ENCODE measurements at places on chromosomes 16 and 17. TPM values are rescaled to one million over a fixed set of nuclear protein-coding genes. Genes with fewer than 3 reads are reported as not detected.
A peak's percentile ranks its signal among the peaks of the same experiment; 100 is the strongest.

DNA sequence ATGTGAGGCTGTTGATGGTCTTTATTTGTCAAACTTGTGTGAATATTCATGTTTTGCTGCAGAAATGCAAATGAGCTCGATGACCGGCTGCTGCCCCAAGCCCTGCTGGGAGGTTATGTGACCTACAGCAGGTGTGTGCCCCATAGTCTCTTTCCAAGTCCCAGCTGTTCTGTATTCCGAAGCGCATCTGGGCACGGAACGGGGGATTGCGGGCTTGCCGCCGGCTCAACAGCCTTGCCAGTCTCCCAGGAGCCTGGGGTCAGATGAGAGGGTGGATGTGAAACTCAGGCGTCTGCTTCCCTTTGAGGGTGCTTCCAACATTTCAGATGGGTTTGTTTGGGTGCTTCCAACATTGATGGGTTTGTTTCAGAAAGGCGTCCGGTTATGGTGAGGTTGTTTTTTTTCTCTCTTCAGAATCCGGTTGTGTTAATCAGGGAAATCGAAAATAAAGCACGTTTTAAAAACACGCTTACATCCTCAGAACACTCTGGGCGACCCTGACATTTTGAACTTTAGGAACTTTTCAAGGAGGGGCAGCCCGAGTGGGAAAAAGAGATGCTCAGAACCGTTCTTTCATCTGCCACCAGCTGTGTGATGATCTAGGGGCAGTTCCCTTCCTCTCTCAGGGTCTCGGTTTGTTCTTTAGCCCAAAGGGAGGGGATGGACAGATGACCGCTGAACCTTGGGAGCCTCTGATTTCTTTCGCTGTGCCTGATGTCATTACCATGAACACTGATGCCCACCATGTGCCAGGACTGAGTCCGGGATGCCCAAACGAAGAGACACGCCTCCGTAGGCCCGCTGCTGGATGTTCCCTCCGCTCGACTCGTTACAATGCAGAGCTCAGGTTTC is 47.8 kb upstream of the AMZ2 start:
- H3K36me3 ChIP-seq = no peaks in the 10 kb centered on the region
- H3K4me1 ChIP-seq = peaks cover 61% of the 10 kb centered on the region
- H3K27ac ChIP-seq = no peak overlapping the region
- DNase-seq = no peak

DNA sequence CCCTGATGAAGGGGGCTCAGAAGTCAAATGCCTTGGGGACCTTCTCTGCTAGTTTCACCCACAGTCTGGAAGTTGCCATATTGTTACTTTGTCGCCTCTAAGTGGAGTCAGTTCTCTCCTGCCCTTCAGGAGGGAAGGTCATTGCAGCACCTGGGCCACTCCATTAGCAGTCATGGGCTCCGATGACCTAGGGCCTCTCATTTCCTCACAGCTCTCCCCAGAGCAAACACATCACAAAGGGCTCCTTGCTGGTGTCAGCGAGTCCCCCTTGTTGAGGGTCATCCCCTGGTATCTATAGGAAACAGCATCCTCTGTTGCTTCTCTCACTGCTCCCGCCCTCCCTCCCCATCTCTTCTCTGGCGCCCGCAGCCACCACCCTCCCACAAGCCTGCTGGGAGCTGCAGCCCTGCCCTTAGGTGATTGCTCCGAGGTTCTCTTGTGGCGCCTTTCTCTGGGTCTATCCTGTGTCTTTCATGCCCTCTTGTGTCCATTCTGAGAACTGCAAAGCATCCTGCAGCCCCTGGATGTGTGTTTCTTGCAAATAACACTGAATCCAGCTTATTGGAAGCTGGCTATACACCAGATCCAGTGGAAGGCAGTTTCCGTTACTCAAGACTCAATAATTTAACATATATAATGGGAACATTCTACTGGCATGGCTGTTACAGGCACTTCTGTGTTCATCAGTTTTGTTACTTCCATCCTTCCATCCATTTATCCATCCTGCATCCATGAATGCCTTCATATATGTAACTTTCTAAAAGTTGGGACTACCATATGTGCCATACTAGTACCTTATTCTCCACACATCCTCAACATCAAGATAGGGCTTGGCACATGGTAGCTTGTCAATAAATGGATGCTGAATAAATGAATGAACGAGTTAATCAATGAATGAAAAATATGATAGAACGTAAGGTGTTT is 21.2 kb downstream of the PDILT start:
- no peaks in the 10 kb centered on the region for H3K27me3 ChIP-seq
- DNase-seq = no peak
- H3K27ac ChIP-seq = no peak overlapping the region
- H3K4me1 ChIP-seq = peaks cover 6% of the 10 kb centered on the region
- H3K4me3 ChIP-seq = no peak overlapping the region

DNA sequence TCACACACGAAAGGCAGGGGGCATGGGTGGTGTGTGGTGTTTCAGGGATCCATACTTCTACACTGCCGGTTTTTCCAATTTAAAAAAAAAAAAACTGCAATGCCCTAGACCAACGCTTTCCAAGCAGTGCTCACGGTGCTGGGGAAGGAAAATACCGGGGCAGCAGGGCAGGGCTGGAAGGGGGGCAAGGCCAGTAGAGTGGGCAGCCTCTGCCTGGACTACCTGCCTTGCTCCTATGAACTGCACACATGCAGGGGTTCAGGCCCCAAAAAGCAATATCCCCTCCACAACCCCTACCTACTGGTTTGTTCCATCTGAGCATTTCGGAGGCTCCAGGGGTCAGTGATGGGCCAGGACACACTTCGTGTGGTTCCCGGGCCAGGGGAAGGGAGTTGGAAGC is 29.4 kb downstream of the RPH3AL start:
- H3K4me3 ChIP-seq = no peak overlapping the region
- H3K4me1 ChIP-seq = no peaks in the 10 kb centered on the region
- no peaks in the 10 kb centered on the region for H3K27me3 ChIP-seq
- peak; percentile 13 for DNase-seq
- H3K27ac ChIP-seq = no peak overlapping the region
- H3K36me3 ChIP-seq = no peaks in the 10 kb centered on the region

- H3K4me3 ChIP-seq = peak overlapping the region; percentile 68
- DNase-seq = peak; percentile 89
- H3K27me3 ChIP-seq = no peaks in the 10 kb centered on the region
- peaks cover 67% of the 10 kb centered on the region for H3K36me3 ChIP-seq
- H3K4me1 ChIP-seq = peaks cover 37% of the 10 kb centered on the region
These were observed 787 bp downstream of the AMDHD2 start for GRCh38 chr16:2520784-2521531.

The CTF1 gene
- polyA plus RNA-seq = 8.9 TPM

DNA sequence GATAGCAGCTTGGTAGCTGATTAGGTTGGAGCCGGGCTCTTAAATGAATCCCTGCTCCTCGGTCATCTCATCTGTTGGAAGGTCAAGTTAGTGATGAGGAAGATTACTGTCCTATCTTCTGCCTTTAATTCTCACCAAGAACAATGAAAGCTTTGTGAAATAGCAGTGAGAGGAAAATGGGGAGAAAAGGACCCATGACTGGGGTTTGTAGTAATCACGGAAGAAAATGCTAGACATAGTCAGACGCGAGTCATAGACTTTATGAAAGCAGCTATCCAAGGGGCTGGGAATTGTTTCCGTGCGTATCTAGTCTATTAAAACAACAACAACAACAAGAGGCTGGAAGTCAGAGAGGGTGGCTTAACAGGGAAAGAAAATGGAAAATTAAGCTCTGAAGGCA is 18.3 kb downstream of the PIK3R5 start:
- no peaks in the 10 kb centered on the region for H3K4me1 ChIP-seq
- DNase-seq = no peak
- H3K4me3 ChIP-seq = no peak overlapping the region

DNA sequence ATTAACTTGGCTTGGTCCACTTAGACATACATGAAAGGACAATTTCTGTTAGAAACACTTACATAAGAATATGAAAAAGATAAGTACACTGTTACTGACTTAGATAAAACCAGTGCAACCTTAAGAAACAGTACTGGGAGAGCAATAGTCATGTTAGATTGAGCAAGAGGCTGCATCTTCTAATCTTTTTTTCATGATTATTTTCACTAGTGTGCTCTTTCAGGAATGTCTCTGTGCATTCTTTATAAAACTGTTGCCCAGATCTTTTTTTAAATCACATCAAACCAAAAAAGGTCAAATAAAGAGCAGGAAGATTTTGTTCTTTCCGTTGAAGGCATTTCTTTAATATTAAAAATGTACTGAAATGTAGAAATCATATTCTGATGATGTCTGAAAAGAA is 100.7 kb upstream of the AXIN2 start:
- H3K27me3 ChIP-seq = no peaks in the 10 kb centered on the region
- no peak for DNase-seq
- no peak overlapping the region for H3K4me3 ChIP-seq
- peaks cover 4% of the 10 kb centered on the region for H3K4me1 ChIP-seq

- H3K4me1 ChIP-seq = peaks cover 14% of the 10 kb centered on the region
- no peaks in the 10 kb centered on the region for H3K27me3 ChIP-seq
These were observed 18.9 kb downstream of the GGA3 start for GRCh38 chr17:75242461-75243042.

DNA sequence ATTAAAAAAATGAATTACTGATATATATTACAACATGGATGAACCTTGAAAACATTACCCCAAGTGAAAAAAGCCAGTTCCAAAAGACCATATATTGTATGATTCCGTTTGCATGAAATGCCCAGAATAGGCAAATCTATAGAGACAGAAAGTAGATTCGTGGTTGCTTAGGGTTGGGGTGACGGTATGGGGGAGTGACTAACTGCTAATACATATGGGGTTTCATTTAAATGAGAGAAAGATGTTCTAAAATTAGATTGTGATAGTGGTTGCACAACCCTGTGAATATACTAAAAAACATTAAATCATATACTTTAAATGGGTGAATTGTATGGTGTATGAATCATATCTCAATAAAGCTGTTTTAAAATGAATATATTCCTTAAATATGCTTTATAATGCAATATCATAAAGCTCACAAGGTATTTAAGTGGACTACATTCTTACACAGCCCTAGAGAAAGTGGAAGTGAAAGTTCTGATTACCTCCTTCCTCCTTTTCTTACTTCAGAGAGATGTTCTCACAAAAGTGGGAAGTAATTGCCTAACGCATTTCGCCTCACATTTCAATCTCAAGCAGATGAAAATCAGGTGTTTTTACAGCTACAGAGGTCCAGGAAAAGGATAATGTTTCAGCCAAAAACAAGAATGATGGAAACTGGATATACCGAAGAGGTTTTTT is 142.7 kb upstream of the GNAO1 start:
- H3K36me3 ChIP-seq = no peaks in the 10 kb centered on the region
- no peak for DNase-seq
- no peak overlapping the region for H3K27ac ChIP-seq
- H3K27me3 ChIP-seq = peaks cover 9% of the 10 kb centered on the region

GRCh38 chr16:81625544-81626153 is 153.4 kb upstream of the PLCG2 start:
- no peak overlapping the region for H3K27ac ChIP-seq
- no peaks in the 10 kb centered on the region for H3K27me3 ChIP-seq
- peaks cover 9% of the 10 kb centered on the region for H3K4me1 ChIP-seq
- no peaks in the 10 kb centered on the region for H3K36me3 ChIP-seq
- DNase-seq = peak; percentile 81
- no peak overlapping the region for H3K4me3 ChIP-seq

- no peaks in the 10 kb centered on the region for H3K27me3 ChIP-seq
- no peaks in the 10 kb centered on the region for H3K4me1 ChIP-seq
- H3K36me3 ChIP-seq = peaks cover 100% of the 10 kb centered on the region
- no peak overlapping the region for H3K4me3 ChIP-seq
These were observed 53.1 kb upstream of the ATP2A3 start for GRCh38 chr17:4017377-4017776.

DNA sequence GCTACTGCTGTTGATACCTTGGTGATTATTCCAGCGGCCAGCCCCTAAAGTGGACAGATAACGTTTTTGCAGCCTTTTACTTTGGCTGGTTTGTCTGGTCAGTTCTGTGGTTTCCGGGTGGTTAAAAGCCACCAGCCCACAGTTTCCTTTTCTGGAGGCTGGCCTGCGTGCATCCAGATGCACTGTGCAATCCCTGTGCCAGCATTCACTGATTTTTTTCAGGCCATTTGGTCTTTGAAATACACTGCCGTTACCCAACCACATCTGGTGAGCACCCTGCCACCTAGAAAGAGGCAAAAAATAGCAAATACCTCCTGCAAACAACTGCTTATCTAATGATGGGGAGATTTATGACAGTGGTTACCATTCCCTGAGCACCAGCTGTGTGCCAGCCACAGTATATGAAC is 797 bp downstream of the NUDT7 start:
- H3K27ac ChIP-seq = peak overlapping the region; percentile 86
- no peaks in the 10 kb centered on the region for H3K4me1 ChIP-seq
- no peaks in the 10 kb centered on the region for H3K27me3 ChIP-seq
- H3K4me3 ChIP-seq = peak overlapping the region; percentile 56
- no peaks in the 10 kb centered on the region for H3K36me3 ChIP-seq

GRCh38 chr16:65489531-65490023 is 367.7 kb upstream of the CDH11 start:
- no peak overlapping the region for H3K4me3 ChIP-seq
- no peaks in the 10 kb centered on the region for H3K4me1 ChIP-seq
- H3K27me3 ChIP-seq = no peaks in the 10 kb centered on the region
- no peaks in the 10 kb centered on the region for H3K36me3 ChIP-seq
- DNase-seq = no peak
- no peak overlapping the region for H3K27ac ChIP-seq

The MRM1 gene
- polyA plus RNA-seq = 3.5 TPM

DNA sequence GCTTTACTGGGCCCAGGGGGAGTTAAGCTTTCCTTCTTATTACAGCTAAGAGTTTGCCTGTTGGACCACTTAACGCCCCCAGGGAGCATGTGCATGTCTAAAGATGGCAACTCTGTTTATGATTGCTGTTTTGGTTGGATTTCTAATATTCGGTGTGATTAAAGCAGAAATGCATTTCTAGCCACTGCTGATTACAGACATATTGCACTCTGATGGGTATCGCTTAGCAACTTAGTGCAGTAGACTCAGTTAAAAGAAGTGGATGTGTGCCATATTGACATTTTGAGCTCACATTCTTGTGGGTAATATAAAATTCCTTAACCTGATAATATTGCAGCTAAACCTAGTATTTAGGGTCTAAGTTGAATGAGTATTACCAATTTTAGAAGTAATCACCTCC is 4.2 kb downstream of the NF1 start:
- no peaks in the 10 kb centered on the region for H3K27me3 ChIP-seq
- H3K4me1 ChIP-seq = peaks cover 5% of the 10 kb centered on the region
- no peak for DNase-seq
- no peak overlapping the region for H3K27ac ChIP-seq
- no peak overlapping the region for H3K4me3 ChIP-seq

GRCh38 chr17:47200325-47200664 is 8.9 kb upstream of the MYL4 start:
- H3K4me3 ChIP-seq = no peak overlapping the region
- H3K27ac ChIP-seq = no peak overlapping the region
- peaks cover 9% of the 10 kb centered on the region for H3K4me1 ChIP-seq
- no peaks in the 10 kb centered on the region for H3K27me3 ChIP-seq
- no peaks in the 10 kb centered on the region for H3K36me3 ChIP-seq

The ADAD2 gene
- polyA plus RNA-seq = 0.36 TPM
